ENCODE measurements at places on chromosomes 2 and 18.
A peak's percentile ranks its signal among the peaks of the same experiment; 100 is the strongest.

- no peak for DNase-seq
These were observed 83.8 kb upstream of the FAM237A start for GRCh38 chr2:206558492-206558891.

DNA sequence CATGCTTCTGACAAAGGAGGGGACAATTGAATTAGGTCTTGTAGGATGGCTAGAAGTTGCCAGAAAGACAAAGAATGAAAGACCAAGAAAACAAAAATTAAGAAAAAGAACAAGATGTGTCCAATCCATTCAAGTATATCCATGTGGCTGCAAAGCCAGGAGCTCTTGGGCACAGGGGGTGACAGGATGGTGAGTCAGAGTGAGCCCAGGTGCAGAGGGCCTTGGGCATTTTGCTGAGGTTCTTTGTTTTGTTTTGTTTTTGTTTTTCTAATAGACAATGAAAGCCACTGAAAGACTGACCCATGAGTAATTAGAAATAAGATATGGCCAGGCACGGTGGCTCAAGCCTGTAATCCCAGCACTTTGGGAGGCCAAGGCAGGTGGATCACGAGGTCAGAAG lies 104.6 kb upstream of the KLHL29 start:
- DNase-seq, result no peak

GRCh38 chr18:55861266-55861665 lies 273.3 kb upstream of the TCF4 start:
- no peak for DNase-seq

- DNase-seq, result no peak
These were observed 96.4 kb downstream of the VIT start for GRCh38 chr2:36792951-36793350.

DNA sequence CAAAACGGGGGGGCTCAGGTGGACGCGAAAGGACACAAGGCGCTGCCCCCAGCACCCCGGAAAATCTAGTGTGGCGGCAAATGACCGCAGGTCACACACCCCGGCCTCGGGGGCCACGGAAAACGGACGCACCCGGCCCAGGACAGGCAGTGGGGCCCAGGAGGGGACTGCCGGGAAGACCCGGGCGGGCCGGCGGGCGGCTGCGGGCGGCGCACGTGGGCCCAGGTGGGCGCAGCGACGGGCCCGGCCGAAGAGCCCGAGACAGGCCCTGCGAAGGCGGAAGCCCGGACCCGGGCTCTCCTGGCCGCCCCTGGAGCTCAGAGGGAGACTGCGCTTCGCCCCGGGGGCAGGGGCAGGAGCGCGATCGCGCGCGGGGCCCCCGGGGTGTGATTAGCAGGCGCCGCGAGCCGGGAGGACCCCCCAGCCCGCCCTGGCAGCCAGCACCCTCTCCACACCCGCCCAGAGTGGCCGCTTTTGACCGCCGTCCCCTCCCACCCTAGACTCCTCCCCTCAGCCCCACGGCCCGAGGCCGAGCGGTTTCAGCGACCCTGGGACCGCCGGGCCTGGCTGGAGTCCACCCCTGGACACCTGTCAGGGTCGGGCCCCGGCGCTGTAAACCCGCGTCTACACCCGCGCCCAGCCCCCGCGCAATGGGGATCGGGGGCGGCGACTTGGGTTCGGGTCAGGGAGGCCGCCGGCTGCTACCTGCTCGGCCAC lies 773 bp downstream of the MBP start:
- peak; percentile 44 for DNase-seq

DNA sequence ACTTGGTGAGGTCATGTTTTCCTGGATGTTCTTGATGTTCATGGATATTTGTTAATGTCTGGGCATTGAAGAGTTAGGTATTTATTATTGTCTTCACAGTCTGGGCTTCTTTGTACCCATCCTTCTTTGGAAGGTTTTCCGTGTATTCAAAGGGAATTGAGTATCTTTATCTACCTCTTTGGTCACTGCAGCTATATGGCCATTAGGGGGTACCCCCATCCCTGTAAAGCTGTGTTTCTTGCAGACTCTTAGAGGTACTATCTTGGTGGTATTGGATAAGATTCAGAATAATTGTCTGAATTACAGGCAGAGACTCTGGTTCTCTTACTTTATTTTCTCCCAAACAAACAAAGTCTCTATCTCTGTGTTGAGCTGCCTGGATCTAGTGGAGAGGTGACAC lies 401.6 kb upstream of the FSIP2 start:
- DNase-seq, result no peak

- no peak for DNase-seq
These were observed 101.2 kb downstream of the PXDN start for GRCh38 chr2:1642993-1643619.

- DNase-seq, result no peak
These were observed 13.0 kb downstream of the CCDC178 start for GRCh38 chr18:33427549-33427948.

- no peak for DNase-seq
These were observed 5.7 kb downstream of the ZNF385B start for GRCh38 chr2:179855673-179856072.

DNA sequence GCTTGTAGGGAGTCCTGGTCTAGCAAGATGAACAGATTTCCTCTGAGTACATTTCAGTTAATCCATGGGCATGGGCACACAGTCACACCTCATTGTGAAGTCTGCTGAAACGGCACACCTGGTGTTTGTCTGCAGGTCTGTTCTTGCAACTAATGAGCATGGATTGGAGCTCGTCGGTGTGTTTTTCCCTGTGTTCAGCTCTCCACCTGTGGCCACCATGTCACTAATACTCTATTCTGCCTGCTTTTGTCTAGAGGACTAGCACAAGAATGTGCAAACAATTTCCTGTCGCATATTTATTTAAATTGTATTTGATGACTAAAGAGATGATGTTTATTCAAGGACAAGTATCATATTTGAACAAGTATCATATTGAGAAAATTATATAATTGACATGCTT lies 24.5 kb upstream of the PPP4R1 start:
- no peak for DNase-seq

- DNase-seq, result no peak
These were observed 96.8 kb downstream of the POLE4 start for GRCh38 chr2:75055142-75055819.

- DNase-seq, result no peak
These were observed 652.0 kb downstream of the DCC start for GRCh38 chr18:52992041-52992440.

- DNase-seq, result no peak
These were observed 232.2 kb downstream of the MYCN start for GRCh38 chr2:16172324-16173175.

DNA sequence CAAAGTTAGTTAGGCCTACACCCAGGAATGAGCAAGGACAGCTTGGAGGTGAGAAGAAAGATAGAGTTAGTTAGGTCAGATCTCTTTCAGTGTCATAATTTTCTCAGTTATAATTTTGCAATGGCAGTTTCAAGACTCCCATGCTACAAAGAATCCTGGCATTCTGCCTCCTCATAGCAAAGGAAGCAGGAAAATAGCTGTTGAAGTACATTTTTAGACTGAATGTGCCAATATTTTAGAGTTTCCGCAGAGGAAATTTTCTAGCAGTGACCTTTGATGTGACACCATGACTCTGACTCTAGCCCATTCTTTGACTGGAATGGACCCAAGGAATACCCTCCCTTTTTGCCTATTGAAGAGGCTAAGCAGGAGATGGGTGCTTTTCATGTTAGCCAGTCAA lies 371.7 kb downstream of the PIK3C3 start:
- no peak for DNase-seq

DNA sequence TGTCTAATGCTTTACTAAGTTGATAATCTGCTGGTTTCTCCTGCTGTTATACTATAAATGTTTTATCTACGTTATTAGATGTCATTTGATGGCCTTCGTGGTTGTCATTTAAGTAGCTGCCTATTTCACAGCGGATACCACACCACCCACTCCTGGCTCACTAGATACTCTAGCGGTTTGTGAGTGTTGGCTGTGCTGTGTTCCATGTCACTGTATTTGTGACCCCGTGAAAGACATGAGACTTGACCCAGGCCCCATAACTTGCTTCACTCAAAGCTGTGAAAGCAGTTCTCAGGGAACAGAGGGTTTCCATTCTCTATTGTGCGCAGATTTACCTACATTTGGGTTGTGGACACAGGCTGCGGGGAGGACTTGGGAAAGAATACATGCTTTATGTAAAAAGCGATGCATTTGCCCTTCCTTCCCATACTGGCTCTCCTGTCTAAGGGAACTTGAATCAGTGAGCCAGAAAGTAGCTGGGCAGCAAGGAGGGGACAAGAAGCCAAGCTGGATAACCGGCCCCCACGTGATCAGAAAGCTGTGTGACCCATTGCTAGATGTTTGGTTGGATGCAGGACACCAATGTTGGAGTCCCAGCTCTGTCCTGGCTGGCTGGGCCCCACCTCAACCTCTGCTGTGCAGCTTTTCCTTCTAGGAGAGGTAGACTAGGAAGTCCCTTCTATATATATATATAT lies 52.2 kb downstream of the PLB1 start:
- DNase-seq, result peak; percentile 40

GRCh38 chr18:11040823-11041656 lies 108.3 kb downstream of the PIEZO2 start:
- peak; percentile 18 for DNase-seq

GRCh38 chr2:235564066-235564465 lies 70.2 kb downstream of the AGAP1 start:
- DNase-seq, result no peak

DNA sequence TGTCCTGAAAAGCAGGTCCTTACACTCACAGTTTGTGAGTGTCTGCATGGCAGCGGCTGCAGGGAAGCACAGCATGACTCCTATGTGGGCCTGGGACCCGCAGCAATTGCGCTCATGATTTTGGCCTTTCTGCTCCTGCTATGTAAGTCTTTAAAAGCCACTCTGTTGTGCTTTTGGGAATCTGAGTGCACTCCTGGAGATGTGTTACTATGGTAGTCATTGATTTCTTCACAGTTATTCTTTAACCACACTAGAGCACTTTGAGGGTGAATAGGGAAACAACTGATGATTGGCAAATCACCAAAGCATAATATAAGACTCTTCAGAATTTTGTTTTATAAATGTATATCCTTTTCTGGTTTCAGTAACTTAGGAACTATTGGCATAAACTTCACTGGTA lies 40.9 kb downstream of the DSG2 start:
- no peak for DNase-seq

DNA sequence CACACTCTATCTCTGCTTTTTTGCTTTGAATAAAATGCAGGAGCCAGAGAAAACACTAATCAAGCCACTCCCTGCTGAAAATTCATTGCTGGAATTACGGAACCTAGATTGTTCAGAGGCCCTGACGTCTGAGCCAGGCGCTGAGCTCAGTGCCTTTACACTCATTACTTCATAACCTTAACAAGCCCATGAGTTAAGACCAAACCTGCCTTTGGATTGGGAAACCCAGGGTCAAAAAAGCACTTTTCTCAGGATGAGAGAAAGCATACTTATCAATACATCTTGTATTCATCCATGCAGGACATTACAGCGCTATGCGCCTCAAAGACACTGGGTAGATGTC lies 762 bp downstream of the INO80C start:
- DNase-seq, result no peak

DNA sequence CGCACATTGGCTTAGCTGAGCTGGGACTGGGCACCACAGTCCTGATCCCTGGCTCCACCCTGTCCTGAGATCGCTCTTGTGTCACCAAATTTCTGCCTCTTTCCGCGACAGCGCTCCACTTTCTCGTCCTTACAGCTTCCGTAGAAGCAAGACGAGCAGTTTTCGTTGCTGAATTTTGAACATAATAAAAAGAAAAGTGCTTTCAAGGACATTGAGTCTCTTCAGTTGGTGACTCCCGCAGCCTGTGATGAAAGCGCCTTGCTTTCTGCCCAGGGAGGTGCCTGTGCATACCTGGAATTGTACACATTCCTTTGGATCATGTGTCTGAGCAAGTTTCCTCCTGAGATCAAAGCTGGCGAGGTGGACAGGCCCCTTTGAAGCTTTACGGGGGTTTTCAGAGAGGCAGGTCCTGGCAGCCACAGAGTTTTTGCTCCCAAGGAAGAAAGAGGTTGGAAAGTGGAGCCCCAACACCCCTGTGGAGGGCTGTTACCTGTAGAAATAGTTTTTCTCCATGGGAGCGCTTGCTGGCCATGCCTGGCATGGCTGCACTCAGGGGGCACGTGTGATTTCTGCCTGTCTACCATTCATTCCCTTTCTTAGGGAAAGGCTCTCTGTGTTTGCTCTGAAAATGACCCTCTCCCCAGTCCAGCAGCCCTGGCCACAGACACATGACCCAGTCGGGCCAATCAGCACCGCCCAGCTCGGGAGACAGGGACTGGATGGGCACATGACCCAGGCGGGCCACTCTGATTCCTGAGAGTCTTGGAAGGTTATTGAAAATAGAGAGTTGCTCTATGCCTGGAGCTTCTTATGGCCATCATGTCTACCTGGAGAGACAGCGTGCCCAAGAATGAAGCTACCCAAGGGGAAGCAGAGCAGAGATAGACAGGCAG lies 115.6 kb upstream of the OTOS start:
- DNase-seq, result no peak
